IMR-90 (cell line): ENCODE measurements at places on chromosomes 2 and 18.

GRCh38 chr2:105866216-105867185 lies 121.8 kb downstream of the NCK2 start:
- DNase-seq: peak; percentile 80

DNA sequence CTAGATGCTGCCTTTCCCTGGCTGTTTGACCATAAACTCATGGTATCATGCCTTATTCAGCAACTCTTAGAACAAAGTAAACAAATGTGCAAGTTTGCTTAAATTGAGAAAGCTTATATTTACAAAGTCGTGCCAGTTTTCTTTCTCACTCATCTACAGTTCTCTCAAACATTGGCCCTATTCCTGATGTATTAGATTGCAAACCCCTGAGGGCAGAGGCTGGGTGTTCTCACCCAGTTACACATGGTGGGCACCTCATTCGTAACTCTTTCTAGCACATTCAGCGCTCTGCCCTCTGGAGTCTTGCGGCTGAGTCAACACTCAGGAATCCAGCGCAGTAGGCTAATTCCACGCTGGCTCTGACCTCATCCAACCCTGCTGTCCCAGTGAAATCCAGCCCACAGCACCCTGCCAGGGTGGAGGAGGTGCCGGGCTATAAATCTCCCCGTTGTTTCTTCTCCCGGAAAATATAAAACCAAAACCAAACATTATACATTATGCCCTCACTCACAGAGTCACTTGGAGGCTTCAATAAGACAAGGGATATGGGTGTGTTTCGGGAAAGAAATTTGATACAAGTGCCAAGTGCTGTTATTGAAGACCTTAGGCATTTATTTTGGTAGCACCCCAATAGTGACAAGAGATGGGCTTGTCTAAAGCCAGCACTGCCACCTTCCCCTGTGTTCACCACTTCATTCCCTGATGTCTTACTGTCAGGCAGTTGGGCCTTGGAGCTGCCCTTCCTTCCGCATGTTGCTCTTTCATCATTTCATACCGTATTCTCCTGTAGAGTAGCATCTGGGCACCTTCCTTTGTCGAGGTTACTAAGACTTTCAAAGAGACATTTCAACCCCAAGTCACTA lies 287.4 kb downstream of the PRKCE start:
- DNase-seq: peak; percentile 97

- no peak for DNase-seq
These were observed 325.5 kb upstream of the HS6ST1 start for GRCh38 chr2:128644156-128644555.

GRCh38 chr2:25499157-25499556 lies 157.4 kb upstream of the DNMT3A start:
- DNase-seq: no peak

GRCh38 chr2:24638568-24638967 lies 147.5 kb downstream of the NCOA1 start:
- no peak for DNase-seq

DNA sequence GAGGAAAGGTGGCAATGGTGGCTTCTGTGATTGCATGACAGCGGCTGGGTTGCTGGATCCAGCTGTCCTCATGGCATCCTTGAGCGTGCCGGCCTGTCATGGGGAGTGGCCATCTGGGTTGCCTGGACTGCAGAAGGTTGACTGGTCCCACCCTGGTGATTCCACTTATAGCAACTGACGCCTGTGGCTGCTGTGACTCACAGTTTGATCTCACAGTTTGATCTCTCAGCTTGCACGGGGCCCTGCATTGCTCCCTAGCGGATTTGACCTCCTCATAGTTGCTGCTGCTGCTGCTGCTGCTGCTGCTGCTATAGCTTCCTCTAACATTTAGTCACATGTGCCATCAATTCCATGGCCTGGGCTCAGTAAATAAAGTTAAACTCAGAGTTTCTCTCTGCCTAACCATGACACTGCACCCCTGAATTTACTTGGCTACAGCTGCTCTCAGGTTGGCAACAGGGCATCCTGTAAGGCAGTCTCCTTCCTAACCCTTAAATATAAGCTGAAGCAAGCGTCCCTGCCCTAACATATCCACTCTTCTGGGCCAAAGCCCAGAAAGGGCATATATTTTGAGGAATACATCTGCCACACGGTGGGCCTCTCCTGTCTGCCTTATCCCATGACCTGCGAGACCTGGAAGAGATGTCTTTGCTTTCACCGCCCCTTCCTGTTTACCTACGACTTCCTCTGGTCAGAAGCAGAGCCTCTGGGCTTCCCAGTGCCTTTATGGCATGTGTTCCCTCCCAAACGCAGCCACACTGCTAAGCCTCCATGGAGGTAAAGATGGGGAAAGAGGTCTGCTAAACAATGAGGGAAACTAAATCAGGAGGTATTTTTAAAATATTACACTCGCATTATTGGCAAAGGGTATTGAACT lies 37.8 kb upstream of the CCDC150 start:
- peak; percentile 97 for DNase-seq

- DNase-seq: no peak
These were observed 31.8 kb downstream of the CREG2 start for GRCh38 chr2:101355401-101356054.

DNA sequence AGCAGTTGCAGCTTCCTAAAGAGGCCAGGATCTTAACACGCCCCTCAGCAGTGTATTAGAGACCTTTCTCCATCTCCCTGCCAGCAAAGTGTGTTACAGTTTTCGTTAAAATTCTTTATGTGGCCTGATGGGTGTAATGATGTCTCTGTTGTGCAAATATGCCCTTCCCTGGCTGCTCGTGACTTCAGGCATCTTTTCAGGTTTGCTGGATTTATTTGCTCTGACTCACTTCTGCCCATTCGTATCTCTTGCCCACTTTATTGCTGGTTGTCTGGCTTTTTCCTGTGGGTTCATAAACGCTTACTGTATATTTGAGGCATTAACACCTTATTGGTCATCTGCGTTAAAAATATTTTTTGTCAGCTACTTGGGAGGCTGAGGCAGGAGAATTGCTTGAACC lies 134.5 kb downstream of the ASB1 start:
- DNase-seq: no peak

- no peak for DNase-seq
These were observed 48.9 kb upstream of the NABP1 start for GRCh38 chr2:191629001-191629453.

DNA sequence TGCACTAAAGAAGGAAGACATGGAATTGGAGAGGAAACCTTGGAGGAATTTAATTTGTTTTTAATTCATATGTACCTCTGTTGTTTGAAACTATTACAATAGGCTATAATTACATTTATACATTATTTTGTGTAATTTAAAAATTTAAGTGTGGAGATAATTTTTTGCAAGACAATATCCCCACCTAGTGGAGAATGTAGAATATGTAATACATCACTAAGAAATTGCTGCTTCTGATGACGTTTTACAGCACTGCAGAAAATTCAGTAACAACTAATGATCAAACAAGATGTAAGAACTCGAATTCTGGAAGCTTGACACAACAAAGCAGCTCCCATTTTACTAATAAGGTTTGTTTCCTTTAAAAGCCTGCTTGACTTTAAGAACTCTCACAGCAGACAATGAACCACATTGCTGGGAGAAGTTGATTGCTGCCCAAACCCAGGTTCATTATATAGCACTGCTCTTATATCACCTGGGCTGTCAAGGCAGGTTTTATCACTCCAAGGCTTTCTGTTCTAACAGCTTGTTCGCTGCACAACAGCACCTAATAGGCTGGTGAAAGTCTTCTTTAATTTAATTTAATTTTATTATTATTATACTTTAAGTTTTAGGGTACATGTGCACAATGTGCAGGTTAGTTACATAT lies 53.4 kb downstream of the THADA start:
- DNase-seq: peak; percentile 68

GRCh38 chr2:42117923-42118753 lies 51.0 kb upstream of the EML4 start:
- peak; percentile 78 for DNase-seq

DNA sequence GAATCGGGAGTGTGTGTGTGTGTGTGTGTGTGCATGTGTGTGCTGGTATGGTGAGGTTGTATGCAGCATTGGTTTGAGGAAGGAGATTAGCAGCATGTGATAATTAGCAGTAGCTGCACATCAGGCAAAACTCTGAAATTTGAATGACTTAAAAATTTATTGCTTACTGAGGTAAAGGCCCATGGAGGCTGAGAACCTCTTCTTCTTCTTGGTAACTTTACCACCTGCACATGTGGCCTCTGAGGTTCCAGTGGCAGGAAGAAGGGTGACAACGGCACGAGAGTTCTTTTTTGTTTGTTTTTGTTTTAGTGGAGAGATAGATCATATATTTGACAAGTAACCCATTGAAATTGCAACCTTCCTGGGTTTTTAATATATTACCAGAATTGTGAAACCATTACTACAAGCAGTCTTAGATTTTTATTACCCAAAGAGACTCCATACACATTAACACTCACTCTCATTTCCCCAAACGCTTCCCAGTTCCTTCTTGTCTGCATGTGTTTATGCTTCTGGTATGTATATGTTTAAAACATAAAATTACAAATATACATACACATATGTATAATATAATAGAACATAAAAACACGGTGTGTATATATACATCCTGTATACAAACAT lies 292.1 kb downstream of the PTGR3 start:
- DNase-seq: no peak

DNA sequence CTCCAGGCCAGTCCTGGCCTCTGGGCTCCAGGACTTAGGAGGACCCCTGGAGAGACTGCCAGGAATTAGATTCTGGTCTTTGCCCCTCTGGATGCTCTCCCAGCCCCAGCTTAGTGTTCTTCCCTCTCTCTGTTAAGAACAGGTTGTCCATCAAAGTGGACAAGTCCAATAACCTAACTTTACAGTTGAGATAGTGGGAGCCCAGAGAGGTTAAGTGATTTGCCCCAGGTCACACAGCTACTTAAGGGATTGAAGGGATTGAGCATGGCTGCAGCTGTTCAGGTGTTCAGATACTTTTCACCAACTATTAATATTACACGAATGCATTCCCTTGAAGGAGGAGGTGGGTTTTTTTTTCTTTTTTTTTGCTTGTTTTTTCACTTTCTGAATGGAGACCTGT lies 57.6 kb downstream of the EDAR start:
- DNase-seq: no peak

- peak; percentile 12 for DNase-seq
These were observed 401.1 kb downstream of the BCL11A start for GRCh38 chr2:60152226-60152833.

- DNase-seq: peak; percentile 61
These were observed 401.6 kb upstream of the TNP1 start for GRCh38 chr2:217261452-217261851.

GRCh38 chr2:45452866-45453265 lies 158.2 kb downstream of the SRBD1 start:
- DNase-seq: peak; percentile 96

GRCh38 chr2:164792316-164793170 lies 49.1 kb downstream of the COBLL1 start:
- DNase-seq: no peak

GRCh38 chr18:58251416-58251815 lies 207.4 kb downstream of the NEDD4L start:
- peak; percentile 31 for DNase-seq

DNA sequence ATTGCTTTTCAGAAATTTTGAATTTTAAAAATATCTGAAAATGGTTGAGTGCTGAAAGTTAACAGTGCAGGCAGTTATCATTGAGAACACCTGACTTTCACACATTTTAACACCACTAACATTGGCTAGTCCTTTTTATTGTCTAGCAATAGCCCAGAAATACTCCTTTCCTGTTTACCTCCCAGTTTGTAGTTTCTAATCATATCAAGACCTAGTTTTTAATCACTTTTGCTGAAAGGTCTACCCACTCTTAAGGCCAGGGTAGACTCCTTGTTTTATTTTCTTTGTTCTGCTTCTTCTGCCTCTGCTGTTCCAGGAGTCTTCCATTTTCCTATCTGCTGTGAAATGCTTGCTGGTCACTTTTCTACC lies 72.1 kb downstream of the UBE2E3 start:
- no peak for DNase-seq

DNA sequence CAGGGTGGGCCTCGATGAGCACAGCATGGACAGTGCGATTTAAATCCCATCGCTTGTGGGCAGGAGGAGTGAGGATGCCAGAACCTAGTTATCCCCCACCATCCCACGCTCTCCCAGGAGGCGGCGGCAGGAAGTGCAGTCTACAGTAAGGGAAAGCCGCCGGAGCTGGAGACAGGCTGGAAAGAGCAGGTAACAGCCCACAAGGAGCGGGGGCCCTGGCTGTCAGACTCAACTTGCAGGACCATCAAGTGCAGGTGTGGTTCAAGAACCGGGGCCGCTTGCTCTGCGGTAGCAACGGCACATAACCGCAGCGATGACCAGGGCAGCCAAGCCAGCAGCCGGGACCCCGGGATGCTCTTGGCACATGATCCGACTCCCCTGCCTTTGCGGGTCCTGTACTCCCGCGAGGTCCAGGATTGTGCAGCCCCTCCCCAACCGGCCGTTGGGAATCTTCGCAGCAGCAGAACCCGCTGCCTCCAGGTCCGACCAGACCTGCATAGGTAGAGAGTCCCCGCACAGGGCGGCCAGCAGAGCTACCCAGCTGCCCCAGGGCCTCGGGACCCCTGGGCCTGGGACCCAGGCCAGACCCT lies 82.1 kb downstream of the BIN1 start:
- DNase-seq: peak; percentile 40

GRCh38 chr2:44056947-44057346 lies 61.2 kb upstream of the LRPPRC start:
- no peak for DNase-seq

- no peak for DNase-seq
These were observed 25.6 kb upstream of the CYRIA start for GRCh38 chr2:16691261-16691660.

GRCh38 chr18:63881851-63882250 lies 5.7 kb upstream of the SERPINB2 start:
- peak; percentile 65 for DNase-seq

DNA sequence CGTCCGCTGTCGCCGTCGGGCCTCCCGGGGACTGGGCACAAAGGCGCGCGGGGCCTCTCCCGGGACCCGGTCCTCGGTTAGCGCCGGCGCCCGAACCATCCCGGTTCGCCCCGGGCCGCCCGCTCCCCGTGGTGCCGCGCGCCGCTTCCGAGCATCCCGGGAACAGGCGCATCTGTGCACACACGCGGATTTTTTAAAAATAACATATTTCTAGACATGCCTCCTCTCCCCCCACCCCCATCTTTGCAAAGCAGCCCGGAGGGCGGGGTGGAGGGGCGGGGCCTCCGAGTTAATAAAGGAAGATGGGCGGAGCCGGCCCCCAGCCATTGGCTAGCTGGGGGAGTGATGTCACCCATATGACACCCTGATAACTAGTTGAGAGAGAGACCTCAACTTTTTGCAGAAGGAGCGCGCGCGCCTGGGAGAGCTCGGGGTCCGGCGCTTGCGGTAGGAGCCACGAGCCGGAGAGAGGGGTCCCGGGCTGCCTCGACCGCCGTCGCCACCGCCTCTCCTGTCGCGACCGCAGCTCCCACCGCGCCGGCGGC lies at the start of gene SOX11:
TSS of gene SOX11 (plus strand) at position 400 of the 545 bp plus-strand sequence. CDS start 338 bp downstream, outside the sequence.
- DNase-seq: peak; percentile 95
